ENCODE measurements at places on chromosomes 5 and 9.

GRCh38 chr9:125407974-125408900 lies 146.6 kb downstream of the GAPVD1 start:
- DNase-seq: peak; percentile 86

DNA sequence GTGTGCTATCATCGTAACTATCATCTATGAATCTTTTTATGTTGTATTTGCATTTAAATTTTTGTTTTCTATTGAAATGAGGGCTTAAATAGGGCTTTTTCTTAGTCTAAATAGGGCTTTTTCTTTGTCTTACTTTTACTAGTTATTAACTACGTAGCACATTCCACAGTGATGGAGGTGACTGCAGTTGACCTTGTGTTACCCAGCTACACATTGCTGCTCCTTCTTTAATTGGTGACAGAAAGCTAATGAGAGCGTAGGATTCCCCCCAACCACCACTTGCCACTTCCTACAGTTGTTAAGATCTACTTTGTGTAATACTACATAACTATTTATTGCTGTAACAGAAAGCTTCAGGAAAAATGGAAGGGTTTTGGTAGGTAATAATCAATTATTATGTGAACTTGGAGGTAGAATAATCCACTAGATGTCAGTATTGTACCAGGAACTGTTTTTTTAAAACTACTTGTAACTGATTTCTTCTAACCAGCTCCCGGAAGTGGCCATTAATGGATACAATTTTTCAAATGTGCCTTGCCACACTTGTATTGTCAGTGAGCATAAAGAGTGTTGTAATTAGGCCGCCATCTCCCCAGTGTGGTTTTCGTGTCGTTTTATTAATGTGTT lies 18.0 kb downstream of the MTRR start:
- no peak for DNase-seq

DNA sequence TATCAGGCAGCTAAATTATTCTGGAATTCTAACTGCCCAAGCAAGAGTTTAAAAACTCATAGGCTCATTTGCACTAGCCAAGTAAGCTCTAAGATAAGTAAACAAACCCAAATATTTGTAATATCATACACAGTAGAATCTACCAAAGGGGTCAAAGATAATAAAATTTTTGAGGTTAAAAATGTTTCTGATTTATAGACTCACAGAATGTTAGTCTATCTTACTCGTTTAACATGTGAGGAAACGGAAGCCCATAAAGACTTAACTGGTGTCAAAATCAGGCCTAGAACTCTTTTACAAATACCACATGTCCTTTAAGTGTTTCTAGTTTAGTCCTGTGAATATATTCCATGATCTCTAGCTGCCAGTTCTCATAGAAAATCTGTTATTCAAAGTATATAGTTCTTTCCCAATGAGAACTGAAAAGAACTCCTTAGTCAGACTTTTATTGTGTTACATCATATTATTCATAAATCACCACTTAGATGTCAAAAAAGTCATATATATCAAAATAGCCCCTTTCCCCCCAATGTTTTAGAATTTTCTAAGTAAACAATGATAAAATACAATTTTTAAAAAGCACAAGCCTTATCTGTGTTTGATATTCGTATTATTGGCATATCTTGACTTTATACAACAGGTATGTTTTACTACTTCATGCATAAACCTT lies 13.9 kb downstream of the RAB14 start:
- no peak for DNase-seq

- DNase-seq: no peak
Observed at GRCh38 chr5:159582756-159583541, 252.7 kb upstream of the IL12B start.

GRCh38 chr5:91283326-91283725 lies 99.8 kb downstream of the ARRDC3 start:
- DNase-seq: no peak

- no peak for DNase-seq
Observed at GRCh38 chr5:1564824-1565736, 41.3 kb upstream of the LPCAT1 start.

- no peak for DNase-seq
Observed at GRCh38 chr5:86918246-86918645, 300.5 kb downstream of the COX7C start.

- no peak for DNase-seq
Observed at GRCh38 chr5:83095957-83096539, 18.7 kb downstream of the XRCC4 start.

DNA sequence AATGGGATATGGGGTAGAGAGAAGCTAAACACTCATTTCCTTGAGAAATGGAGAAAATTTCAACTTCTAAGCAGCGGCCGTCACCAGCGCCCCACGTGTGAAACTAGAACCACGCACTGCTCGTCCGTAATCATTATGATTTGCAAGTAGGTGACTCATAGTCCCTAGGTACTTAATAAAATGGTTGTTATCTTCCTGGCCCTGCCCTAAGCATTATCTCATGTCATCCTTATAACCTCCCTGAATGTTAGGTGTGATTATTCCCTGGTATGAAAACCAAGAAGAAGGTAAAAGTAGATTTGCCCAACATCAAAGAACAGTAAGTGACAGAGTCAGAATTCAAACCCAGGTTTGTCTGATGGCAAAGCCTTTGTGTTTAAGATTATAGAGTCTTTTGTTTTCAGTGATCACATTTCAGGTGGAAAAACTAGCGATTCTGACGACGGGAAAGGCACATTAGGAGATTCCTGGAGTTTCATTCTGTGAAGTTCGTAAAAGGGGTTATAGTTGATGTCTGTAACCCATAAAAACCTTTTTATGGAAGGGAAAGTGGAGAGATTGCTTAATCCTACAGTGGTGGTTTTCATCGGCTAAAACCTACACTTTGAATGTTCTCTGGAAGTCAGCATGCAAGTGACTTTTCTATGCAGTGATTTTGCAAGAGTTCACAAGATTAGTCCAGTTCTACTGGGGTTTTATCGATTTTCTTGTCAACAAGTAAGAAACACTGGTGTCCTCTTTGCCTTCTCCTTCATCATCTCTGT lies 202.9 kb upstream of the WWC1 start:
- no peak for DNase-seq

GRCh38 chr5:77139001-77139400 lies 51.9 kb upstream of the ZBED3 start:
- no peak for DNase-seq
